Dorsolateral prefrontal cortex (tissue), 122 donors: ENCODE measurements at places on chromosomes 4 and X.

- DNase-seq, result no peak
Measured at GRCh38 chr4:16684097-16684496, 214.3 kb downstream of the LDB2 start.

GRCh38 chr4:40475609-40476008, 140.5 kb downstream of the CHRNA9 start:
- no peak for DNase-seq

GRCh38 chr4:71404049-71404448, 65.2 kb downstream of the SLC4A4 start:
- DNase-seq, result no peak

DNA sequence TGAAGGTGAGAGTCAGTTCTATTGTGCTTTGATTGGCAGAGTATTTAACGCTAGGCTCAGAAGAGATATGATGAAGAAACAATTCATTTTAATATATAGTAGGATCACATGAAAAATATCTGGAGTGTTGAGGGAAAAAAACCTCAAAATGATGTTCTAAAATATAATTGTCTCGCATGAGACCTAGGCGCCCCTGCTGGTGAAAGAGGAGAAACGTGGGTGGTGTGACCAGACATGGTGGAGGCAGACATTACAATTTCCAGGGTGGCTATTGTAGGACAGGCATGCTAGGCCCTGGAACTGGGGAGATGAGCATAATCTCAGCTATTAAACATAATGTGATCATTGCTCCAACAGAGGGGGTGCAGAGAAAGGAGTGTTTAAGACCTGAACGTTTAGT, 210.0 kb downstream of the HS3ST1 start:
- DNase-seq, result no peak

- no peak for DNase-seq
Measured at GRCh38 chr4:15400981-15401671, 26.7 kb upstream of the C1QTNF7 start.

GRCh38 chr4:26307037-26307800, 13.6 kb upstream of the RBPJ start:
- DNase-seq, result no peak

- peak; percentile 91 for DNase-seq
Measured at GRCh38 chr4:1192091-1192492, 19.7 kb upstream of the SPON2 start.

DNA sequence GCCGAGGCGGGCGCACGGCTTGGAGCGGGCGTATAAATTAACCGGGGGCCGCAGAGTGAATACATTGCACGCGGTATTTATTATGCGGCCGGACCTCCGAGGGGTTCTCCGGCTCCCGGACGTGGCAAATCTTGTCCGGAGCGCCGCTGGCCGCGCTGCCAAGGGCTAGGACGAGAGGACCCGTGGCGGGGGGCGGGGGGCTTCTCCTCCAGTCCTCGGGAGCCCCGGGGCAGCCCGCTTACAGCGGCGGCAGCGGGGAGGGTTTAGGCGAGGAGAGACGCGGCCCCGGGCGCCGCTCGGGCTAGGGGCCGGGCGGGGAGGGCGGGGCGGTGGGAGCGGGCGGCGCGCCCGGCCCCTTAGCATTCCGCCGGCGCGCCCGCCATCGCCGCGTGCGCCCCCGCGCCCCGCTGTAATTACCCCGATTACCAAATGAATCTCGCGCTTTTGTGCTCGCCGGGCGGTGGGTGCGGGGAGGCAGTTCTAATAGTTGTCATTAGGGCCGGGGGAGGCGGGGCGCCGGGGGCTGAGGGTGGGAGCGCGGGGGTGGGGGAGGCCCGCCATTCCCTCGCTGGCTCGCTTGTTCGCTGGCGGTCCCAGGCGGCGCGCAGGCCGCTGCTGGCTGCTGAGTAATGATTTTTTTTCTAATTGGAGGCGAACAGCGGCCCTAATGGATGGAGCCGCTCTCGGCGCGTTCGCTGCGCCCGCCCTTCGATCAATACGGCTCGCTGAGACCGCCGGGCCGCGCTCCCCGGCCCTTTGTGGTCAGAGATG, 276.6 kb downstream of the BCOR start:
- DNase-seq, result no peak

DNA sequence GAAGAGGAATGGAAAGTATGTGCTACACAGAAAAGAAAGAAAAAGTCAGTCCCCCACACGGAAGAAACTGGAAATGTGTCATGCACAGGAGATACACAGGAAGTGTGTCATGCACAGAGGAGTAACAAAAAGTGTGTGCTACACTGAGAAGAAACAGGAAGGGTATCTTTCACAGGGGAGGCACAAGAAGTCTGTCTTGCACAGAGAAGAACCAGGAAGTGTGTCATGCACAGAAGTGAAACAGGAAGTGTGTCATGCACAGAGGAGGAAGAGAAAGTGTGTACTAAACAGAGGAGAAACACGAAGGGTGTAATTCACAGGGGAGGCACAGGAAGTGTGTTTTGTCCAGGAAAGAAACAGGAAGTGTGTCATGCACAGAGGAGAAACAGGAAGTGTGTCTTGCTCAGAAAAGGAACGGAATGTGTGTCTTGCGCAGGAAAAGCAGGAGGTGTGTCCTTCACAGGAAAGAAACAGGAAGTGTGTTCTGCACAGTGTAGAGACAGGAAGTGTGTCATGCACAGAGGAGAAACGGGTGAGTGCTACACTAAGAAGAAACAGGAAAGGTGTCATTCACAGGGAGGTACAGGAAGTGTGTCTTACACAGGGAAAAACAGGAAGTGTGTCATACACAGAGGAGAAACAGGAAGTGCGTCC, 527.2 kb upstream of the PRKX start:
- DNase-seq, result no peak

DNA sequence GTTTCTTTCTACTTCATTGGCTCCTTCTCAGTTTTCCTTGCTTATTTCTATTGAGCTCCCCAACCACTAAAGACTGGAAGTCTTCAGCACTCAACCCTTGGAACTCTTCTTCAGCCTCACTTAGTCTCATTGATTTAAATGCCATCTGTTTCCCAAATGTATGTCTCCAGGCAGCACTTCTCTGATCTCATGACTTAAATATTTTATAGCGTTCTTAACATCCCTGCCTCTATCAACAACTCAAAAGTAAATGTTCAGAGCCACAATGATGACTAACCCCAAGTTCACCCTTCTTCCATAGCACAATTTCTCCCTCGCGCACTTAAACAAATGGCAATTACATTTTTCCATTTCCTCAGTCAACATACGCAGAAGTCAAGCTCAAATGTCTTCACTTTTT, 1393.3 kb downstream of the ARAP2 start:
- no peak for DNase-seq

DNA sequence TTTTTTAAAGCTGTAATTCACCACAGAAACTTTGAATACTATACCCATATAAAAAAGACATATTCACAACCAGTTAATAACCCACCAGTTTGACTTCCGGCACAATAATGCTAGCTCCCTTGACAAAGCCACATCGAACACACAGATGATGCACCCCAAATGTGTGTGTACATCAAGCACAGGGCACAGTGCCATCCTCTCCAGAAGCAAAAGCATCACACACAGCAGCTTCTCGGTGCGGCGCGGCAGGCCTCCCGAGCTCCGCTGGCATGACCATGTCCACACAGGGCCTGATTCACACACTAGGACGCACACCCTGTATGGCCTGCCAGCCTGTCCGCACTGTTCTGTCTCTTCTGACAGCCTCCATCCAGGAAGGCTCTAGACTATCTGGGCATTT, 88.0 kb downstream of the LEF1 start:
- DNase-seq, result no peak

DNA sequence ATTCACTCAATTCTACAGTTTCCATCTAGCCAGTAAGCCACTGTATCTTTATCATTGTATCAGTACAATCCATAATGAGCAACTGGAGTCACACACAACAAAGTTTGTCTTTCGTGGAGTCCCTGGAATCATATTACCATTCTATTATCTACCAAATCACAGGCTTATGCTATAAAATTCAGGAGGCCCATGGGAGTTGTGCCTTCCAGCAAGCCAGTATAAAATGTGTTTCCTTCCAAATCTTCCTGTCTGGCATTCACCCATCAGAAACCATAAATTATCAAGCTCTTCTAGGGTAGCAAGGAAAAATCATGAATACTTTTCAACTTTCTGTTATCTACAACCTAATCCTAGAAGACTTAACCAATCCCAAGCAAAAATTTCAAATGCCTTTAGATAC, 1383.3 kb upstream of the PCDH7 start:
- DNase-seq, result no peak

DNA sequence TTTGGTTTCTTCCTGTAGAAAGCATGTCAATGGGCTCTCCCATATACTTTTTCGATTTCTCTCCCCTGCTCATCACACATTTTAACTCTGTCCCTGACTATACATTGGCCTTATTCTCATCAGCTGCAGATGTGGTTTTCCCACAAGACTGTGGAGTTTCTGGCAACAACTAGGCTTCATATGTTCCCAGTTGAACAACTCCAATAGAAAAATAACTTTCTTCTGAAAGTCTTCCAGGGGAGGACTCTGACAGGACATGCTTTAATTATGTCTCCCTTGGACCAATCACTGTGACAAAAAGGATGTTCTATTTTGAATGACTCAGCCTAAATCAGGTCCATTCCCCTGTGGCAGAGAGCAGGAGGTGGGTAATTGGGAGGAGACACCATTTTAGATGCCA, 28.1 kb downstream of the SPANXC start:
- DNase-seq, result no peak

DNA sequence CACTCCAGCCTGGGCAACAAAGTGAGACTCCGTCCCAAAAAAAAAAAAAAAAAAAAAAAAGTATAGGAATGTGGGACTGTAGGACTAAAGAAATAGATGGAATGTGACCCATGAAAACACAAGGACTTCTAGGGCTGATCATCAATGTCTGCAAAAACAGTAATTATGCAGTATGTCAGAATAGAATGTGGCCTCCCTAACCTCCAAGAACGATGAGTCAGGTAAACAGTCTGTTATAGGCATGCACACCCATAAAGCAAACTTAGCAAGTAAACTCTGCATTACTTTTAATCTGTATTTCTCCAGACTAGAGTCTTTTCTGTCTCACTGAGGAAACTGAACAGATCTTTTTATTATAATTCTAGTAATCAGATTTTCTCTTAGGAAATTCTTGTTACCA, 233.4 kb downstream of the HNRNPD start:
- DNase-seq, result no peak

DNA sequence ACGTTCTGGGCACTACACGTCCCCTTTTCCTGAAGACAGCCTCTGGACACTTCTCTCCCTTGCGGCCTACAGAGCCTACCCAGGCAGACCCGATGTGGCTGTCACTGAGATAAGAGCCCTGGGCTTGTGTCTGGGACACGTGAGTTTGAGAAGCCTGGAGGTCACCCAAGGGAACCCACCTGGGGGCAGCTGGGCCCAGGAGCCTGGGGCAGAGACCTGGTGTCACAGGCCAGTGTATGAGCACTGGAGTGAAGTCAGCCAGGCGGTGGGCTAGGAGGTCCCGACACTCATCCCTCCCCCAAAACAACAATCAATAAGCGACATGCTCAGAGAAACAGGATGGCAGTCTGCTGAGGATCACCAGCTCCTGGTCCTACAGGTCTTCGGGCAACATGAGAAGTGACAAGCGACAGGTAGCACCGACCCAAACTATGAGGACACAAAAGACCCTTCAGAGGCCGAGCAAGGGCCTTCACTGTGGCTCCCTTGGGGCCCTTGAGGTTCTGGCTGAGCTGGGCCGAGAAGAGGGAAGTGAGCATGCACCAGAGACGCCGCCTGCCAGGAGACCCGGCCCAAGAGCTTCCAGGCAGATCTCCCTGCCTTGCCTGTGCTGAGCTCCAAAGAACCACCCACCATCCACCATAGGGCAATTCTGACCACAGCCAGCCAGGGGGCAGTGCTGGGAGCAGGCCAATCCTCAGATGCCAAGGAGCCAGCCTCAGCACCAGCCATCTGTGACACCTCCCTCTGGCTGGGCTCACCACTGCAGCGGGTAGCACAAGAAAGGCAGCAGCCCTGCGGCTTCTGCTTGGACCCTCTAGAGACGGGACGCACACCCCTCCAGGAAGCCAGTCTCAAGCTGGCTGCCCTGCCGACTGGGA, 11.0 kb upstream of the DUSP9 start:
- DNase-seq, result peak; percentile 32

- no peak for DNase-seq
Measured at GRCh38 chrX:150487369-150488094, 80.9 kb upstream of the MTM1 start.

- no peak for DNase-seq
Measured at GRCh38 chrX:118824173-118824730, 628 bp downstream of the ZCCHC12 start.

DNA sequence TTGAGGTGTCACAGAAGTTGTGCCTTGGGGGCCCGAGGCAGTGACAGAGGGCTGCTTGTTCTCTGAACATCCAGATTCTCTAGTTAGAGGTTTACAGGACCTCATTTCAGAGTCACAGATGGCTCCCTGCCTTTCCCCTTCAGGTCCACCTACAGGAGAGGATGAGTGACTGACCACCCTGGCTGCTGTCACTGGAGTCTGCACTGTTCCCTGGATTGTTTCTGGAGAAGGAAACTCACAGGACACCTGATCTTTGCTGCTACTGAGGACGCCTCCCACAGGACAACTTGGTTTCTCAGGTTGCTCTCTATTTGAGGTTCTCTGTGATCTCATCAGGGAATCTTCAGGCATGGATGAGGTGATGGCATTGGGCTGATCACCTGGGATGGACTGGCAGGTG, 58.3 kb downstream of the GPRIN3 start:
- no peak for DNase-seq

GRCh38 chr4:139839403-139840031, 173.9 kb downstream of the MGST2 start:
- no peak for DNase-seq

GRCh38 chr4:118975449-118976192, 87.0 kb downstream of the SYNPO2 start:
- no peak for DNase-seq

- DNase-seq, result no peak
Measured at GRCh38 chrX:75038925-75039324, 113.7 kb upstream of the NEXMIF start.

GRCh38 chr4:76640353-76640910, 205.4 kb downstream of the SHROOM3 start:
- DNase-seq, result no peak

GRCh38 chr4:103272174-103272573, 74.0 kb upstream of the CENPE start:
- no peak for DNase-seq

GRCh38 chrX:42420426-42420825, 357.5 kb downstream of the PPP1R2C start:
- no peak for DNase-seq

DNA sequence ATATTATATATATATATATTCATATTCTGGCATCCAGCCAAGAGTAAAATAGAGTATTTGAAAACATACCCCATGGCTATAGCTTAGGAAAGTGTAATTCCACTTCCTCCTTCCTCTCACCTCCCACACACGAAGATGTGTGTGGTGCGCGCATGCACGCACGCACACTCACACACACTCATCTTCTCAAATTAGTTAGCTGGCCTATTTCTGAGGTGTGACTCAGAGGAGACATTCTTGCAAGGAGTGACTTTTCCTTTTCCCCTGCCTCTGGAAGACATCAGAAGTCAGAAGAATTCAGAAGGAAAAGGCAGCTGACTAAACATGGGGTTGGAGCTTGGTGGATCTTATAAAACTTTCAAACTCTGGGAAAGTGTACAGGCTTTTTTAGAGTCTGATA, 8.8 kb downstream of the ENPEP start:
- no peak for DNase-seq
